Adrenal gland (tissue), 19 donors: ENCODE measurements at places on chromosomes 7 and 10. TPM values are rescaled to one million over a fixed set of nuclear protein-coding genes. Genes with fewer than 3 reads are reported as not detected.

Gene OR2A42
- not detected for total RNA-seq

Gene CLCN1
- not detected for total RNA-seq

Gene PPP1R3C
- 12.6 TPM for total RNA-seq

Gene SEC23IP
- total RNA-seq: 38.4 TPM

Gene ADAM8
- total RNA-seq: 0.61 TPM

Gene SPDYE8
- not detected for total RNA-seq

Gene TRIM4
- 52.9 TPM for total RNA-seq

Gene AGMO
- total RNA-seq: 0.15 TPM

DNA sequence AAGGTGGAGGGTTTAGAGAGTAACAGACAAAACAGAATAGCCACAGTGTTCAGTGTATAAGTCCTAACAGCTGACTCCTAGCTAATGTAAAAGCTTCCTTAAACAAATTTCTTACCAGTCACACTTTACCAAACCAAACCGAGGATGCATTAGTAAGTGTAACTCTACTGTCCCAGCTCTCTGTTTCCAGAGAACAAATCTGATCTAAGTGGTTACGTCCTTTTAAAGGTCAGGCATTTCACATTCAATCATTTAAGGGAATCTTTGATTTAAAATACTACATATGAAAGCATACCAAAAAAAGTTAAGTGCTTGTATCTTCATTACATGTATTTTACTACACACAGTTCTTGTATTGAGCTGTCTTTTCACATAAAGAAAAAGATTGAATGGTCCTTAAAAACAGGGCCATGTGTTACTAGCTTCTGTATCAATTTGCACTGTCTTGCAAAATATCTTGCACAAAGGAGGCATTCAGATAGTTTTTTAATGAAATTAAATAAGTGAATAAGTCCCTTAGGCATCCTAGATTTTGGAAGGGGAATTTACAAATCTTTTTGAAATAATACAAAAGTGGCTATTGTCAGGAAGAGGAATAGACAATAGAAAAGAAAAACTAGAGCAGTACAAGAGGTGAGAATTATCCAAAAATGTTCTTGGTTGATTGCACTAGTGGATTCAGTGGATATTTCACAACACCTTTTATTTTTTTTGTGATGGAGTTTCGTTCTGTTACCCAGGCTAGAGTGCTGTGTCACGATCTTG lies 58.4 kb upstream of the SPOCK2 start:
- DNase-seq: no peak

- no peak for DNase-seq
Measured at GRCh38 chr7:53302496-53303246, 267.2 kb downstream of the POM121L12 start.

DNA sequence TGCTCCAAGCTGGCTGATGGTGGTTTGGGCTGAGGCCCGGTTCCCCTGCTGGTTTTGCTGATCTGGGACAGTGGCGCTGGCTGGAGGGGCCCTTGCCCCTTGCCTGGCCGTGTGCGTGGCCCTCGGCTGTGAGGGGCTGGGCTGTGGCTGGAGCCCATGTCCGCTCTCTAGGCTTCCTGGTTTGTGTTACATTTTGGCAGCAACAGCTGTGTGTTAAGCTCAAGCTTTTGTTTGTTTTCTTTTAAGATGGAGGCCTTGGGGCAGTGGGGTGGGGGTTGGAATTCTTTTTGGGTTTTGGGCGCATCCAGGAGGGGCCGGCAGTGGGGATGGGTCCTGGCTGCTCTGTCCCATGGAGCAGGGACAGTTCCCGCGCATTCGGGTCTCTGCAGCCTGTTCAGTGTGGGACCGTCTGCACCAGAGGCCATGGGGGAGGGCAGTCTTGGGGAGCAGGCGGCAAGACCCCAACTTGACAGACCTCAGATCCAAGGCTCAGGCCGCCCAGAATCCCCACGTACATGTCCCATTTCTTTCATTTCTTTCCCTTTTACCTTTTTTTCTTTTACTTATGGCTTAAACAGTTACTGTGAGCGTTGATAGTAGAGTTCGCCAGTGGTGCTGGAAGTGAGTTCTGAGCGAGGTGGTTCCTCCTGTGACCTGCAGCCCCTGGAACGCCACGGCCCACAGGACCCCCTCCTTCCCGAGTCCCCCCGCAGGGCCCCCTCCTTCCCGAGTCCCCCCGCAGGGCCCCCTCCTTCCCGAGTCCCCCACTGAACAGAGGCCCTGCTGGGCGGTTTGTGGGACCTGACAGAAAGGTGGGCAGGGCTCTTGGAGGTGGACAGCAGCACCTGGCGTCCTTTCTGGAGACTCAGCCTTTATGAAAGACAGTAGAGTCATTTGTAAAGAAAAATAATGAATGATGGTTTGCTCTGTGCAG lies 75.3 kb downstream of the INPP5A start:
- DNase-seq: no peak

GRCh38 chr7:22318376-22318775 lies 38.6 kb downstream of the RAPGEF5 start:
- DNase-seq: no peak

GRCh38 chr7:133863362-133864061 lies 263.6 kb upstream of the LRGUK start:
- DNase-seq: no peak

- DNase-seq: no peak
Measured at GRCh38 chr7:24734306-24734705, 23.0 kb downstream of the GSDME start.

- DNase-seq: no peak
Measured at GRCh38 chr7:135905355-135905754, 71.8 kb downstream of the MTPN start.

DNA sequence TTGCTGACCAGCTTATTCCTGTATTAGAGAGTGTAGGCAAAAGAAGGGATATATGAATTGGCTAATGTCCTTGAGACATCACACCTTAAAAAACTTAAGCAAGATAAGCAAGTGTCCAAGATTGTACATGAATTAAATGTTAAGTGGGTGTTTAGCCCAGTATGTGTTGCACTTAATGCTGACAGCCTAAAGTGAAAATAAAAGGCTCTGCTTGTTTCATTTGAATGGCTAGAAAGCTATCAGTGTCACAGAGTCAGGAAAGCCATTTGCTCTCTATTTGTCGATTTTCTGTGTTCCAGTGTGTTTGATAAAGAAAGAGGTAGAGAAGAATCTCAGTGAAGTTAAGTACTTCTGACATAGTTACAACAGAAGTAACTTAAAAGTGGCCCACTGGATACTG lies 744.9 kb downstream of the ANKRD7 start:
- no peak for DNase-seq

DNA sequence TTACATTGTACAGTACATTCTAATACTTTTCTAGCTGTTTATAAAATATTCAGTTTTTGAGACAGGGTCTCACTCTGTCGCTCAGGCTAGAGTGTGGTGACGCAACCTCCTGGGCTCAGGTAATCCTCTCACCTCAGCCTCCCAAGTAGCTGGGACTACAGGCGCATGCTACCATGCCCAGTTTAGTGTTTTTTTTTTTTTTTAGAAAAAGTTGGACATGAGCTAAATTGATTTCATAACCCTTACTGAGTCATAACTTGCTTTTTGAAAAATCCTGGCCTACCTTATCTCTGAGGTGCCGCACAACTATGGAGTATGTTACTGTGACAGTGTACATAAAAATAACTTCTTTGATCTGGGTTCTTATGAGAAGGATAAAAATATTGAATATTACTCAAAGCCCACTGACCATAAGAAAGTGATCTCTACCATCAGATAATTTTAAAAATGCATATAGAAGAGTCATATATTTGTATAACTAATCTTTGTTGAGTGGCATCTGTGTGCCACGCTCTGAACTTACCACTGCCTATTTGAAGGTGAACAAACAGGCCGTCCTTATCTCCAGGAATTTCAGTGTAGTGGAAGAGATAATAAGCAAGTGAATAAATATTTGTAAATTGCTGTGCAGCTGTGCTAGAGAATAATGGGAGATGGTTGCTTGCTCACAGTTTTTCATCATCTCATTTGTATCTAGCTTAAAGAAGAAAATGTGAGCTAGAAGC lies 73.2 kb downstream of the PPP1R9A start:
- no peak for DNase-seq

DNA sequence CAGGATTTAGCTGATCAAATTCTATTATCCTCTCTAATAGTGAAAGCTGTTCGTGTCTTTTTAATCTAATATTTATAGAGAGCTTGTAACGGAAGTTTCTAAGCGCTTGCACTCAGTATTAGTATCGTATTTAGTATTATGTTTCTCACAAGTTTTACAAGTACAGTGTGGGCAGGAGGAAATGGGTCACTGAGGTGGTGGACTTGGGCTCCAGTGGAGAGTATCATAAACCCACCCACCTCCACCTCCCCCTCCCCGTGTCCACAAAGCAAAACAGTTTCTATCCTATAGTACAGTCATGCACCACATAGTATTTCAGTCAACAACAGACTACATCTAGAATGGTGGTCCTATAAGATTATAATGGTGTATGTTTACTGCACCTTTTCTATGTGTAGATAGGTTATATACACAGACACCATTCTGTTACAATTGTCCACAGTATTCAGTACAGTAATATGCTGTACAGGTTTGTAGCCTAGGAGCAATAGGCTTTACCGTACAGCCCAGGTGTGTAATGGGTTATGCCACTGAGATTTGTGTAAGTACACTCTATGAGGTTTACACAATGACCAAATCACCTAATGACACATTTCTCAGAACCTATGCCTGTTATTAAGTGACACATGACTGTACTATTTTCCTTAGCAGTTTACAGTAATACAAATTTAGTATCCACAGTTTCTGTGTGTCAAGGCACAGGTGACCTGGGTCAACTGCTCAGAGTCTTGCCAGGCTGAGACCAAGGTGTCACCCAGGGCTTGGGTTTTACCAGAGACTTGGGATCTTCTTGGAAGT lies 1021.3 kb upstream of the C7orf33 start:
- DNase-seq: no peak

- DNase-seq: no peak
Measured at GRCh38 chr10:120392671-120393079, 64.4 kb upstream of the PLPP4 start.

DNA sequence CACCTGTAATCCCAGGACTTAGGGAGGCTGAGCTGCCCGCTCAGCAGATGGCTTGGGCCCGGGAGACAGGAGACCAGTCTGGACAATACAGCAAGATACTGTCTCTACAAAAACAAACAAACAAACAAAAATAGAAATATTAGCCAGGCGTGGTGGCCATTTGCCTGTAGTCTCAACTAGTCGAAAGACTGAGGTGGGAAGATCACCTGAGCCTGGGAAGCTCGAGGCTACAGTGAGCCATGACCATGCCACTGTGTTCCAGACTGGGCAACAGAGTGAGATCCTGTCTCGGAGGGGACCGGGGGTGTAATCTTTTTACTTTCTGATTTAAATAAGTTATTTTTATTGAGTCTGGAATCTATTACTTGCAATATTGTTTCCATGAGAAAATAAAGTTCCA lies 274.6 kb downstream of the PARD3 start:
- DNase-seq: no peak

DNA sequence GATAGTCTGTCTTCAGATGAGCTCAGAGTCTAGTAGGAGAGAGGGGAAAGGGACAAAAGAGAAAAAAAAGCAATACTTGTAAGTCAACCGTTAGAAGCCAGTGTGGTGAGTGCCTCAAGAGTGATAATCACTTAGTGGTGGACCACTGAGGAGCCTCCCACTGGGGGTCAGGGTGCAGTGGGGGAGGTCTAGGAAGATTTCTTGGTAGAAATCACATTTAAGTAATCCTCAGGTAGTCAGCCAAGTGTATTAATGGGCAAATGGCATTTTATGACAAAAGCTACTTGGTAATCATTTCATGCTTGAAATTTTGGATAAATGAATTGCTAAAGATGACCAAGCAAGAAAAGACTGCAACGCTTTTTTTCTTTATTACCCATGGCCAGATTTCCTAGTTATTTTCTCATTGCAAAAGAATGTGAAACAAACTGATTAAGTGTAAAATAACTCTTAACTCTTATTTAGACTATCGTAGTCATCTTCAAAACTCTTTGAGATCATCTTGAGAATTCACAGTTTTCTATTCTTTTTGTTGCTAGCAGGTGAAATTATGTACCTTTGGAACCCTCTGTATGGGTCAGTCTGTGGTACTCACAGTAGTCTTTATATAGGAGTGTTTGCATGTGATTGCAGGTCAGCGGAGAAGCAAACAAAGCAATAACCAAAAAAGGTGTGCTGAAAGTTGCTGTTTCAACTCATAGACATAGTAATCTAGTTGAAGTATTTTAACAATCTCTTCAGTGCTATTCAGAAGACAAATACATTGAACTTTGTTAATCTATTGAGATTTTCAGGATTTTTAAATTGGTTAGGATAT lies 63.9 kb downstream of the PPP1R9A start:
- no peak for DNase-seq
